Left lung (tissue), 14 donors: ENCODE measurements at places on chromosomes 12 and 14. TPM values are rescaled to one million over a fixed set of nuclear protein-coding genes. Genes with fewer than 3 reads are reported as not detected.

Gene MORN3
- 1.0 TPM for total RNA-seq

Gene TSPAN19
- total RNA-seq: not detected

Gene IFNG-AS1
- total RNA-seq: 0.23 TPM

GRCh38 chr14:68561531-68562007, 231.3 kb downstream of the ZFP36L1 start:
- peaks cover 39% of the 10 kb centered on the region for H3K4me1 ChIP-seq
- no peaks in the 10 kb centered on the region for H3K27me3 ChIP-seq
- H3K36me3 ChIP-seq: no peaks in the 10 kb centered on the region
- no peak overlapping the region for H3K4me3 ChIP-seq
- H3K27ac ChIP-seq: no peak overlapping the region

GRCh38 chr14:65750906-65751305, 338.4 kb downstream of the FUT8 start:
- no peak for DNase-seq
- H3K27me3 ChIP-seq: no peaks in the 10 kb centered on the region
- H3K4me1 ChIP-seq: no peaks in the 10 kb centered on the region
- no peak overlapping the region for H3K4me3 ChIP-seq

GRCh38 chr12:10363914-10364814, 25.7 kb downstream of the KLRK1 start:
- H3K27me3 ChIP-seq: no peaks in the 10 kb centered on the region
- H3K4me1 ChIP-seq: peaks cover 17% of the 10 kb centered on the region

DNA sequence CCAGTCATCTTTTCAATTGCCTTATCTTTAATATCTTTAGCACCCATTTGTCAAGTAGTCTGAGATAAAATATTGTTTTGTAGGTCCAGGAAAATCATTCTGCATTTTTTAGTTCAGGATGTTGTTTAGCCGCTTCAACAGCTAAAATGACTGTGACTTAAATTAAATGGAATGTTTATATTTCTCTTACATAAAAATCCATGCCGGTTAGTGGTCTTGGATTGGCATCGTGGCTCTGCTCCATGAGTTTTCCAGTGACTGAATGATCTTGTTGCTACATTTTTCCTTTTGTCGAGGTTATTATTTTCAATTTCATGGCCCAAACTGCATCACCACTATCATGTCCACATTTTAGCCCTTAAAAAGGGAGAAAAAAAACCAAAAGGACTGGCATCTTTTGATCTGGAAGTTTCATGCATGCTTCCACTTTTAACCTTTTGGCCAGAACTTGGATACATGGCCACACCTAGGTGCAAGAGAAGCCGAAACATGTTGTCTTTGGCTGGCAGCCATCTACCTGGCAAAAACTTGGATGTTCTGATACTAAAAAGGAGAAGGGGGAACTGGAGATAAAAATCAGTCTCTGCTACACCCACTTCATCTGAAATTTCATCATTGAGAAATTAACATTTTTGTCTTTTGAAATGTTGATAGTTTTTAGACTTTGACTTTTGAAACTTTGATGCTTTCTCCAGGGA, 142.4 kb downstream of the OTOGL start:
- H3K27me3 ChIP-seq: no peaks in the 10 kb centered on the region
- no peak overlapping the region for H3K4me3 ChIP-seq
- no peaks in the 10 kb centered on the region for H3K4me1 ChIP-seq
- no peak overlapping the region for H3K27ac ChIP-seq
- no peaks in the 10 kb centered on the region for H3K36me3 ChIP-seq

DNA sequence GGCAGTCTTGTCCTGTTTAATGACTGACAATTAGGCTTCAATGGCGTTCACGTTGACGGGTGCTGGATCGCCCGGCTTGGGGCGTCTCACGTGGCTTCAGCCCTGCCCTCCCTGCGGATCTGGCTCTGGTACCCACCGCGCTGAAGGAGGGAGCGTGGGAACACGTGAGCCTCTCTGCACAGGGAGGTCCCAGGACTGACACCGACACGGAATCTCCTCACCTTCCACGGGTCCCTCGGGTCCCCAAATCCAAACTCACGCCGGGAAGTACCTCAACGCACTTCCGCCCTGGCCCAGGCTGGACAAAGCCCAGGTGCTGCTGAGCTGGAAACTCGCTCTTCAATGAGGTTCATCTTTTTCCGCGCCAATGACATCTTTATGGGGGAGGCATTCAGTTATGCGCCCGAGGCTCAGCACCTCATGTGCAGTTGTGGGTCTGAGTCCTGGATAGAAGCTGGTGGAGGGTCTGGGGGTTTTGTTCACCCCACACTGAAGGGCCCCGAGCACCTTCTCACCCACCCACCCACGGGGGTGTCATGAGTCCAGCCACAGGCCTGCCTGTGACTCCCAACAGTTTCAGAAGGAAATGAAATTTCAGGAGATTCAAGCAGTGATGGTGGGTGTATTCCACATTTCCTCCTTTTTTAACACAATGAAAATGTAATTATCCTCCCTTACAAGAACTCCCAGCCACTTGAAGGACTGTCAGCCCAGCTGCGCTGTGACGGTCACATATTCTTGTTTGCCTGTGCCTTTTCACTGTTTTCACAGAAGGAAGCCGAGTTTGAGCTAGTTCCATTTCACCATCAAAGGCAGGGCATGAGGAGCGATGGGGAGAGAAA, 251.7 kb upstream of the SFSWAP start:
- H3K27ac ChIP-seq: no peak overlapping the region
- H3K4me1 ChIP-seq: no peaks in the 10 kb centered on the region
- DNase-seq: no peak
- H3K27me3 ChIP-seq: peaks cover 63% of the 10 kb centered on the region
- H3K36me3 ChIP-seq: no peaks in the 10 kb centered on the region

DNA sequence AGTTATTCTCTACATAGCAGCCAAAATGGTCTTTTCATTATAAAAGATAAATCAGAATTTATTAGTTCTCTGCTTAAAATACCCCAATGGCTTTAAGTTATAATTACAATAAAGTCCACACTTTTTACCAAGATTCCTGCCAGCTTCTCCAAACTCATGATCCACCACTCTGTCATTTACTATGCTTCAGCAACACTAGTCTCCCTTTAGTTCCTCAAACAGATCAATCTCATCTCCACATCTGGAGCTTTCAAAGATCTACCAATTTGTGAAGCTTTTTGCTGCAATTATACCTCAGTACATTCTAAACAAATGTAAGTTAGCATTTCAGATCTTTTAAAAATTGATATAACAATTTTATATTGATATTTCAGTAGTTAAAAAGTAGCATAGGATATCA, 24.9 kb downstream of the CATSPERB start:
- H3K27ac ChIP-seq: no peak overlapping the region
- H3K4me1 ChIP-seq: no peaks in the 10 kb centered on the region

- peaks cover 21% of the 10 kb centered on the region for H3K27me3 ChIP-seq
- peak overlapping the region; percentile 86 for H3K27ac ChIP-seq
- no peaks in the 10 kb centered on the region for H3K4me1 ChIP-seq
- H3K4me3 ChIP-seq: peak overlapping the region; percentile 54
- DNase-seq: peak; percentile 82
Observed at GRCh38 chr12:95548056-95548538, 3.2 kb downstream of the USP44 start.

DNA sequence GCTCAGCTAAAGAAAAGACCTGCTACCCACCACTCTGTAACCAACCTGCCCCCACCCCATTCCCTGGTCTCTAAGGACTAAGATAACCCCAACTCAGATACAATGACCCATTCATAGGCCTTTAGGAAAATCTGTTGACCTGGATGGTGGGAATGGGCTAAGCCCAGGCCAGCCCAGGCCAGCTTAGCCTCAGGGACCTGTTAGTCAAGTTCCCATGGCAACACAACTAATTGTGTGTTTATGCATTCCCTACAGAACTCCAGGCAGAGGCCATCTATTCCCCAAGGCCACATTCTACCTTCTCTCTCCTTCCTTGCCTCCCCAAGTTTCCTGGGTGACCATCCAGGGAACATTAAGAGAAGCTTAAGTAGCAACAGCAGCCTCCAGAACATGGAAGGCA, 16.1 kb upstream of the KRT8 start:
- peaks cover 5% of the 10 kb centered on the region for H3K4me1 ChIP-seq
- no peak for DNase-seq
- no peaks in the 10 kb centered on the region for H3K27me3 ChIP-seq
- H3K36me3 ChIP-seq: no peaks in the 10 kb centered on the region
- H3K4me3 ChIP-seq: no peak overlapping the region

GRCh38 chr12:104485651-104486362, 29.1 kb downstream of the CHST11 start:
- no peak for DNase-seq
- no peaks in the 10 kb centered on the region for H3K36me3 ChIP-seq
- H3K27ac ChIP-seq: no peak overlapping the region
- H3K4me1 ChIP-seq: peaks cover 67% of the 10 kb centered on the region

DNA sequence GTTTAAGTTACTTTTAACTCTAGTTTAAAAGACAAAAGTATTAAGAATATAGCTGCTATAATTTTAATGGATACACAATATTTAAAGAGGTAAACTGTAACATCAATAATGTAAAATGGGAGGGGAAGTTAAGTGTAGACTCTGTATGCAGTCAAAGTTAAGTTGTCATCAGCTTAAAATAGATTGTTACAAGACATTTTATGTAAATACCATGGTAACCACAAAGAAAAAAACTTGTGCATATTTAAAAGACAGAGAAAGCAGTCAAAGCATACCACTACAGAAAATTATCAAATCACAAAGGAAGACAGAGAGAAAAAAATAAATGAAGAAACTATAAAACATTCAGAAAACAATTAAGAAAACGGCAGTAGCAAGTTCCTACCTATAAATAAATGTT, 73.3 kb downstream of the CEP128 start:
- H3K36me3 ChIP-seq: no peaks in the 10 kb centered on the region
- no peak overlapping the region for H3K27ac ChIP-seq
- no peak for DNase-seq
- no peaks in the 10 kb centered on the region for H3K27me3 ChIP-seq
- H3K4me1 ChIP-seq: no peaks in the 10 kb centered on the region

DNA sequence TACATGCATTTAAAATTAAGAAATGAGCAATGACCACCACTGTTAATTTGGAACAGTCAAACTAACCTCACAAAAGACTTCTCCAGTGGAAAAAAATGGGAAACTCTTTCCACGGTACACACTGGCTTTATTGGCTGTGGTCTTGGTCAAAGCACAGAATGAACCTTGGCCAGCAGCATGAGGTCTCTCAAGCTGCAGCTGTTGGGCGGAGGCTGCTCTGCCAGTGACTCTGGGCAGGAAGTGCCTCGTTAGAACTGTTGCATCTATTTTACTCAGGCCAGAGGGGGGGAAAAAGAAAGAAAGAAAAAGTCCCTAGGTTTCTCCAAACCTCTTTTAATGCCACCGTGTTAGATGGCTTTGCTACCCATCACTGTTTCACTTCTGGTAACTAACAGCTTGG, 279.8 kb upstream of the DIO2 start:
- no peaks in the 10 kb centered on the region for H3K27me3 ChIP-seq
- no peak overlapping the region for H3K4me3 ChIP-seq
- H3K4me1 ChIP-seq: no peaks in the 10 kb centered on the region
- H3K27ac ChIP-seq: no peak overlapping the region
- no peak for DNase-seq

DNA sequence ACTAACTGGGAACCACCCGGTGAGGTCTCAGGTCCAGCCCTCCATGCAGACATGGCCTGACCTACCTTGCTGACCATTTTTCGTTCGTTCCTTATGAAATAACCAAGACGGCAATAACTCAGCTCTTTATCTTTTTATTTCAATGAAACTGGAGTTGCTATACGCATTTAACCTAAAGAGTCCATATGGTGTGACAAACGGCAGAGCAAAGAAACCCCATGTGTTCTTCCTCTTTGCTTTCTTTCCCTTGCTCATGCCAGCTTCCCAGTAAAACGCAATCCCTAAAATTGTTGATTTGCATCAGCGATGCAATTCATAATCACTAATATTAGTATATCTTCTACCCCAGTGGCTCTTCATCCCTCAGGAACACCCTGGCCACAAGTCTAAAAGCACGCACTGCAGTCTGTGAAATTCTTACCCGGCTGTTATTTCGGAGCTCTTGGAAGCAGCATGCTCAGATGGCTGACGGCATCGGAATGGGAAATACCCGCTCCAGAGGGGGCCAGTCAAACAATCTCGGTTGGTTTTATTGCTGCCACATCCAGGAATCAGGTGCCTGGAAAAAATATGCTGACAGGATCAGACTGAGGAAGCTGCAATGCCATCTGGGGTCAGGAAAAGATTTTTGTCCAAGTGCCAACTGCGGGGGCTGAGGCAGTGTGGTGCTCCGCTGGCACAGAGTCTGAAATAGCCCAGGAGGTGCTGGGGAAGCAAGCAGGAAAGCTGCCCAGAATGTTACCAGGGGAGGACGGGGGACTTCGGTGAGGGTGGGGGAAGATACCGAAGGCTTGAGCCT, 28.2 kb upstream of the KCNA1 start:
- no peak overlapping the region for H3K4me3 ChIP-seq
- H3K27me3 ChIP-seq: no peaks in the 10 kb centered on the region
- H3K27ac ChIP-seq: no peak overlapping the region
- H3K36me3 ChIP-seq: no peaks in the 10 kb centered on the region
- no peaks in the 10 kb centered on the region for H3K4me1 ChIP-seq

DNA sequence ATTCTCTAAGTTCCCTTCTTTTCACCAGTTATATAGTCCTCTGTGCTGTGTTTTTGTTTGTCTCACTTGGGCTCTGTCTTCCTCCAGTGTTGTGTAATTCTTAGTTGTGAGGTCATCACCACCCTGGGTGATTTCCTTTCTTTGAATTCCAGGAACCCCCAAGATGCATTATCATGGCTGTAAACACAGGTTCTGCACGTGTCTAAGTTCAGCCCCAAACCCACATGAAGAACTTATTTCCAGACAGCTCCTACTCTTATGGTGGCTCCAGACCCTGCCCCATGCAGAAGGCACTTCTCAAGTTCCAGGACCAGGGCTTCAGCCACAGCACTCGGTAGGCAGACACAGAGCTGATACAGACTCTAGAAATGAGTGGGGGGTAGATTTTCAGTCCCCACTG, 560.5 kb downstream of the BCL11B start:
- H3K36me3 ChIP-seq: no peaks in the 10 kb centered on the region
- no peaks in the 10 kb centered on the region for H3K27me3 ChIP-seq
- no peak overlapping the region for H3K4me3 ChIP-seq
- no peak overlapping the region for H3K27ac ChIP-seq

DNA sequence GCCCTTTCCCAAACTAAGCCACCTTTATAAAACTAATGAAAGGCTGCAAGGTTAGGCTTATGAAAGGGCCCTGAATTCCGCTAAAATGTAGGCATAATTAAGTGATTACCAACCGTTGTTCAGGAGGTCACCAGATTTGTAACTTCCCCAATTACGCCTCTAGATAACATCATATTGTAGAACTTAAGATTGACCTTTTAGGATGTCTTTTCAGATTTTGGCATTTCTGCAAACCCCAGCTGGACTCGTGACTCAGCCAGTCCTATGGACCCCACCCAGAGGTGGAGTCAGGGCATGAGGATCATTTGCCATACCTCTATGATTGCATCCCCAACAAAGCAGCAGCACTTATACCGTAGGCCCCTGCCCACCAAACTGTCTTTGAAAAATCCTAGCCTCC, 3.7 kb upstream of the LPCAT3 start:
- no peak for DNase-seq
- H3K36me3 ChIP-seq: no peaks in the 10 kb centered on the region
- no peaks in the 10 kb centered on the region for H3K27me3 ChIP-seq
- peaks cover 5% of the 10 kb centered on the region for H3K4me1 ChIP-seq
- H3K27ac ChIP-seq: no peak overlapping the region
